Endodermal cell (in vitro differentiated cells): ENCODE measurements at places on chromosomes 3 and 15. TPM values are rescaled to one million over a fixed set of nuclear protein-coding genes. Genes with fewer than 3 reads are reported as not detected.

GRCh38 chr3:122576174-122576940, 1.1 kb upstream of the PARP15 start:
- H3K4me1 ChIP-seq = no peaks in the 10 kb centered on the region
- H3K27ac ChIP-seq = no peak overlapping the region
- H3K36me3 ChIP-seq = no peaks in the 10 kb centered on the region
- no peak overlapping the region for H3K4me3 ChIP-seq

DNA sequence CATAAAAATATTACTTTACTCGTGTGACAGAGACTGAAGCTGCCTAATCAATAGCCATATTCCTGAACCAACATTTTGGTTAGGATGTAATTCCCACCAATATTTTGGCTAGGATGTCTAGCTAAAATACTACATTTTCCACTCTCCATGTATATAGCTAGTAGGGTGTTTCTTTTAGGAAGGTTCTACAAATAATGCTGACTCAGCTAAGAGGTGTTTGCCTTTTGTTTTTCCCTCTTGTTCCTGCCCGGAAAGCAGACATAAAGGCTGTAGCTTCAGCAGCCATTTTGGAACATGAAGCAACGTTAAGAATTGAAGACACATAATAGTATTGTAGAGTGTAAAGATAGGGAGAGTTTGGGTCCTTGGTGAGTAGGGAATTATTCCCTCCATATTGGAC, 187.3 kb upstream of the PDZRN3 start:
- H3K27me3 ChIP-seq = peaks cover 4% of the 10 kb centered on the region
- no peak overlapping the region for H3K27ac ChIP-seq
- no peaks in the 10 kb centered on the region for H3K36me3 ChIP-seq

- peak overlapping the region; percentile 26 for H3K4me3 ChIP-seq
- no peak for DNase-seq
- no peaks in the 10 kb centered on the region for H3K36me3 ChIP-seq
- H3K4me1 ChIP-seq = peaks cover 14% of the 10 kb centered on the region
- no peaks in the 10 kb centered on the region for H3K27me3 ChIP-seq
Observed at GRCh38 chr3:63089751-63090132, 188.4 kb upstream of the SYNPR start.

DNA sequence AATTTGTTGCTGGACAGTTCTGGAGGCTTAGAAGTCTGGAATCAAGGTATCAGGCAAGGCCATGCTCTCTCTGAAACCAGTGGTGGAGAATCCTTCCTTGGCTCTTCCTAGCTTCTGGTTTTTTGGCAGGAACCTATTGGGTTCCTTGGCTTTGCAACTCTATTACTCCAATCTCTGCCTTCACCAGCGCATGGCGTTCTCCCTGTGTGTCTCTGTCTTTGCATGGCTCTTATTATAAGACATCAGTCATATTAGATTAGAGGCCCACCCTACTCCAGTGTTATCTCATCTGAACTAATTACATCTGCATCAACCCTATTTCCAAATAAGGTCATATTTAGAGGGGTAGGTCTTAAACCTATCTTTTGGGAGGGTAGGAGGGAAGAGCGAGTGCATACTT, 358.1 kb upstream of the RARB start:
- no peak overlapping the region for H3K27ac ChIP-seq
- no peaks in the 10 kb centered on the region for H3K27me3 ChIP-seq
- no peaks in the 10 kb centered on the region for H3K36me3 ChIP-seq
- H3K4me3 ChIP-seq = no peak overlapping the region

GRCh38 chr3:173583496-173583895, 186.0 kb downstream of the NLGN1 start:
- no peak overlapping the region for H3K4me3 ChIP-seq
- peaks cover 3% of the 10 kb centered on the region for H3K4me1 ChIP-seq
- H3K36me3 ChIP-seq = no peaks in the 10 kb centered on the region
- H3K27ac ChIP-seq = no peak overlapping the region
- peaks cover 7% of the 10 kb centered on the region for H3K27me3 ChIP-seq

- no peaks in the 10 kb centered on the region for H3K36me3 ChIP-seq
- no peak overlapping the region for H3K27ac ChIP-seq
- peak overlapping the region; percentile 1 for H3K4me3 ChIP-seq
- no peak for DNase-seq
- peaks cover 4% of the 10 kb centered on the region for H3K4me1 ChIP-seq
- H3K27me3 ChIP-seq = peaks cover 100% of the 10 kb centered on the region
Observed at GRCh38 chr3:147369231-147369630, 37.1 kb downstream of the ZIC4 start.

DNA sequence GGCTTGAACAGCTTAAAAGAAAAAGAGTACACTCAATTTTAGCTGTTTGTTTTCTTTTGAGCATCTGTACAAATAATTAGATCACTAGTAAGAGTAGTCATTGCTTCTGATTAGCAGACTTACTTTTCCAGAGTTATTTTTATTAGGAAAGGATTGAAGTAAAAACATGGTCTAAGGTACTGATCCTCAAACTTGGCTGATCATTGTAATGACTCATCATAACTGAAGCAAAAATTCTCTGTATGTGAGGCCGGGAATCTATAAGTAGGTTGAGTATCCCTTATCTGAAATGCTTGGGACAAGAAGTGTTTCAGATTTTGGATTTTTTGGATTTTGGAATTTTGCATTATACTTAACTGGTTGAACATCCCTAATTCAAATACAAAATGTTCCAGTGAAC, 12.4 kb downstream of the NMD3 start:
- peaks cover 87% of the 10 kb centered on the region for H3K36me3 ChIP-seq
- H3K27ac ChIP-seq = no peak overlapping the region
- no peak for DNase-seq

DNA sequence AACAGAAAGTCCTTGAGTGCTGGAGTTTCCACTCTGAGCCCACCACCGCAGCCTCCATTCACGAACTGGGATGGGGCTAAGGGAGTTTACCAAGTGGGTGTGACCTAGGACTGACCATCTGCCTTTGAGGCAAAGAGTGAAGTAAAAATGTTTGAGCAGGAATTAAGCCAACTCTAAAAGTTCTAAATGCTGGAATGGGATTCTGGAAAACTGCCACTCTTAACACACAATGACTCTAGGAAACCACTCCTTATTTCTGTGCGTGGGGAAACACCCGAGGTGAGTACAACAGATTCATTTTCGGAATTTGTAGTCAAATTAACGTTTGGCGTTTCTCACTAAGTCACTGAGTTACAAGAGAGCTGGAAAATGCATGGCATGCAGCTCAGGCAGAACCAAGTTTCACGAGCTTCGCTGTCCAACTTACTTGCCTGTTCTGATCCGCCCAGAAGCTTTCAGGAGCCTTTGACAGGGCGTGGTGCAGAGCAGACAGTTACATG, 31.6 kb downstream of the ISL2 start:
- DNase-seq = no peak
- no peaks in the 10 kb centered on the region for H3K36me3 ChIP-seq
- H3K4me3 ChIP-seq = no peak overlapping the region

- H3K4me3 ChIP-seq = peak overlapping the region; percentile 84
- H3K27ac ChIP-seq = peak overlapping the region; percentile 70
- H3K4me1 ChIP-seq = no peaks in the 10 kb centered on the region
- no peaks in the 10 kb centered on the region for H3K36me3 ChIP-seq
- peak; percentile 84 for DNase-seq
- H3K27me3 ChIP-seq = no peaks in the 10 kb centered on the region
Observed at GRCh38 chr15:24848050-24848449, 106.7 kb upstream of the SNRPN start.

GRCh38 chr15:63440756-63441155, 59.1 kb upstream of the CA12 start:
- no peaks in the 10 kb centered on the region for H3K27me3 ChIP-seq
- no peak overlapping the region for H3K27ac ChIP-seq
- DNase-seq = no peak
- no peak overlapping the region for H3K4me3 ChIP-seq

- DNase-seq = peak; percentile 84
- no peaks in the 10 kb centered on the region for H3K36me3 ChIP-seq
- H3K27ac ChIP-seq = peak overlapping the region; percentile 95
- H3K4me3 ChIP-seq = peak overlapping the region; percentile 73
- H3K27me3 ChIP-seq = no peaks in the 10 kb centered on the region
Observed at GRCh38 chr3:33658991-33659848, 58.8 kb downstream of the CLASP2 start.

GRCh38 chr3:29240248-29240647, 40.6 kb upstream of the RBMS3 start:
- no peaks in the 10 kb centered on the region for H3K36me3 ChIP-seq
- H3K4me3 ChIP-seq = no peak overlapping the region
- no peaks in the 10 kb centered on the region for H3K27me3 ChIP-seq

- H3K27ac ChIP-seq = no peak overlapping the region
- no peak for DNase-seq
- no peaks in the 10 kb centered on the region for H3K36me3 ChIP-seq
- H3K4me3 ChIP-seq = no peak overlapping the region
- peaks cover 10% of the 10 kb centered on the region for H3K4me1 ChIP-seq
Observed at GRCh38 chr3:152309535-152310307, 41.0 kb downstream of the MBNL1 start.

DNA sequence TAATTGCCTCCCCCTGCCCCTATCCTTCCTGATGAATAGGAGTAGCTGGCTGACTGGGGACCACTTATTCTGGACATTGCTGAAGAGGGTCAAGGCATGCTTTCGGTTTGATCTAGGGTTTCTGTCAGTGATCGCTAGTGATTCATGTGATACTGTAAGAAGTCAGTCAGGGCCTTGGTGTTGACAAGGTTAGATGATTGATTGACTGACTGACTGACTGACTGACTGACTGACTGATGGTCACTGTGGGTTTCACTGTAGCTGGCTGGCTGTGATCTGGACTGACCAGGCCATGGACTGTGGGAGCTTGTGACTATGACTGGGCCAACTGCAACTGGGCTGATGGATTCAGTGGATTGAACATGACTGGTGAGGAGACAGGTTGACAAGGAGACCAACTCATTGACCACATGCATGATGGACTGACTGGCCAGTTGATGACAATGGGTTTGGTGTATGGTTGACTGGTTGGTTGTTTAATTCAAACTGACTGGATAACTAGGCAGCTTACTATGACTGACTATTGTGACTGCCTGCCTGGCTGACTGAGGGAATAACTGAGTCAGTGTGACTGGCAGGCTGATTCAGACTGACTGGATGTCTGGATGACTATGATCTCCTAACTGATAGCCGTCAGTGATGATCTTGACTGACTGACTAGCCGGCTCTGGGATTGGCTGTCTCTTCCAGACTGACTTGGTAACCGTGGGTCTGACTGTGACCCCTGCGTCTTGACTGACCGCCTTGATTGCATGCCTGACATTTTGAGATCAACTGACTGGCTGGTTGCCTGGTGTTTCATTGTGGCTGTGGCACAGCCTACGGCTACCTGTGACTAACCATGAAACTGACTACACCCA, 509.9 kb downstream of the SHQ1 start:
- H3K27ac ChIP-seq = no peak overlapping the region
- peaks cover 9% of the 10 kb centered on the region for H3K27me3 ChIP-seq
- no peaks in the 10 kb centered on the region for H3K36me3 ChIP-seq

GRCh38 chr3:167228135-167228534, 152.0 kb downstream of the ZBBX start:
- H3K4me3 ChIP-seq = no peak overlapping the region
- no peak overlapping the region for H3K27ac ChIP-seq
- no peaks in the 10 kb centered on the region for H3K4me1 ChIP-seq
- no peak for DNase-seq

DNA sequence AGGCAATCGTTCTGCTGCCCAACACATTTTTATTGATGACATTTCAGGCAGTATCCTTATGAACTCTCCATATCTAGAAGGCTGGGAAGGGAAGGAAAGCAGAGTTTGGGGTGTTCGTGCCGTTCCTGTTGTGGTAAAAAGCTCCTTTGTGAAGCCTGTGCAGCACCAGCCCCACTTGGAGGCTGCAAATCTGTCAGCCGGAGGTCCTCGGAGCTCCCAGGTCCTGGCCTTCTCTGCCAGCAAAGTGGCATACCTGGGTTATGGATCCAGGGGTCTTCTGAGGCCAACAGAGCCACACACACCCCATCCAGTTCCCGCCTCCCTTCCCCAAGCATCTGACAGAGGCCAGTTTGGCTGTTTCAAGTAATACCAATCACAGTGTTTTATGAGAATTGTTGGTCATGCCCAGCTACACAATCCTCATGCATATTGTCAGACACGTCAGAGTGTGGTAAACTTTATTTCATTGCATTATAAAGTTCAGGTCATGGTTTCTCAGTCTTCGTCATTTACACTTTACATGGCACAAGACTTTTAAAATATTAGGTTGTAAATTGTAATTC, 15.9 kb upstream of the USP3 start:
- peaks cover 9% of the 10 kb centered on the region for H3K4me1 ChIP-seq
- H3K4me3 ChIP-seq = no peak overlapping the region
- no peaks in the 10 kb centered on the region for H3K27me3 ChIP-seq
- no peaks in the 10 kb centered on the region for H3K36me3 ChIP-seq

GRCh38 chr3:108042300-108042699, 48.5 kb downstream of the CD47 start:
- no peak overlapping the region for H3K4me3 ChIP-seq
- no peaks in the 10 kb centered on the region for H3K27me3 ChIP-seq
- H3K4me1 ChIP-seq = no peaks in the 10 kb centered on the region
- no peaks in the 10 kb centered on the region for H3K36me3 ChIP-seq
- no peak overlapping the region for H3K27ac ChIP-seq

- H3K27ac ChIP-seq = no peak overlapping the region
- H3K4me1 ChIP-seq = no peaks in the 10 kb centered on the region
- no peaks in the 10 kb centered on the region for H3K36me3 ChIP-seq
- peak; percentile 79 for DNase-seq
- no peak overlapping the region for H3K4me3 ChIP-seq
Observed at GRCh38 chr3:120177151-120177550, 82.9 kb upstream of the GSK3B start.

GRCh38 chr3:45317710-45318109, 70.7 kb upstream of the LARS2 start:
- DNase-seq = peak; percentile 37
- H3K4me3 ChIP-seq = no peak overlapping the region
- H3K4me1 ChIP-seq = peaks cover 12% of the 10 kb centered on the region

- H3K36me3 ChIP-seq = no peaks in the 10 kb centered on the region
- no peak overlapping the region for H3K27ac ChIP-seq
- H3K27me3 ChIP-seq = peaks cover 76% of the 10 kb centered on the region
- H3K4me1 ChIP-seq = no peaks in the 10 kb centered on the region
Observed at GRCh38 chr3:54120657-54121413, 1.5 kb upstream of the CACNA2D3 start.

DNA sequence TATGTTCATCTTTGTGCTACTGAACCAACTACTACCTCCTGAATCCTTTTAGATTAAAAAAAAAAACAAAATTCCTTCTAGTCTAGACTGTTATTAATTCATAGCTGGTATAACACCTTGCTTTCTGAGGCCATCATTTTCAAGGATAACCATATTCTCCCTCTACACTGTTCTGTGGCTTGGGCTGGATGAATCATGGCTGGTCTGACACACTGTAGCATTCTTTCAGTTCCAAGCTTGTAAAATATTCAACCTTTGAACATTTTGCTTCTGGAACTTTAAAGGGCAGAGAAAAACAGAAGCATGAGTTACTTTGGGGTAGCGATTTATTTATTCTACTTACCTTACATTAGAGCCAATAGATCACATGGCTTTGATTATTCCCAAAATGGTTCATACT, 7.6 kb downstream of the HSPBAP1 start:
- H3K4me3 ChIP-seq = no peak overlapping the region
- H3K36me3 ChIP-seq = peaks cover 3% of the 10 kb centered on the region
- H3K4me1 ChIP-seq = no peaks in the 10 kb centered on the region
- DNase-seq = no peak

Gene FBXW12
- 0.13 TPM in 1 of 2 replicates, not detected in the other for total RNA-seq

Gene CPLX3
- not detected in 2 replicates for total RNA-seq

Gene CYP1A2
- total RNA-seq = not detected in 3 replicates

Gene LEKR1
- total RNA-seq = 0.70 to 1.2 TPM (median 0.86 TPM) in 3 replicates

Gene VIPR1
- 11.8 and 14.7 TPM in 2 replicates for total RNA-seq

Gene XXYLT1
- total RNA-seq = 26.6 to 35.9 TPM (median 35.5 TPM) in 3 replicates

Gene TICRR
- total RNA-seq = 22.0 to 29.2 TPM (median 27.2 TPM) in 3 replicates

Gene GCSAM
- not detected in 2 replicates for total RNA-seq

Gene DUSP7
- 13.4 and 14.2 TPM in 2 replicates for total RNA-seq

Gene ITIH1
- total RNA-seq = 0.78 TPM in 1 of 3 replicates, not detected in the others
